A673 (cell line): ENCODE measurements at places on chromosomes 4 and X. TPM values are rescaled to one million over a fixed set of nuclear protein-coding genes. Genes with fewer than 3 reads are reported as not detected.

- DNase-seq: no peak
These were observed 21.2 kb downstream of the USP53 start for GRCh38 chr4:119233750-119234149.

DNA sequence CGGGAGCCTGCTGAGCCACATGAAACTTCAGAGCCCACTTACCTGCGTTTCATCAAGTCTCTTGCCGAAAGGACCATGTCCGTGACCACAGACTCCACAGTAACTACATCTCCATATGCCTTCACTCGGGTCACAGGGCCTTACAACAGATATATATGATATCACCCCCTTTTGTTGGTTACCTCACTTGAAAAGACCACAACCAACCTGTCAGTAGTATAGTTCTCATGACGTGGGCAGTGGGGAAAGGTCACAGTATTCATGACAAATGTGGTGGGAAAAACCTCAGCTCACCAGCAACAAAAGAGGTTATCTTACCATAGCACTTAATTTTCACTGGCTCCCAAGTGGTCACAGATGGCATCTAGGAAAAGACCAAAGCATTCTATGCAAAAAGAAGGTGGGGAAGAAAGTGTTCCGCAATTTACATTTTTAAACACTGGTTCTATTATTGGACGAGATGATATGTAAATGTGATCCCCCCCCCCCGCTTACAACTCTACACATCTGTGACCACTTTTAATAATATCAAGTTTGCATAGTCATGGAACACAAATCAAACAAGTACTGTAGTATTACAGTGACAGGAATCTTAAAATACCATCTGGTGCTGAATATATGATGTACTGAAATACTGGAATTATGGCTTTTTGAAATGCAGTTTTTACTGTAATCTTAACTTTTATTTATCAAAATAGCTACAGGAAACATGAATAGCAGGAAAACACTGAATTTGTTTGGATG lies 129.9 kb downstream of the TET2 start:
- no peak for DNase-seq

The KIAA1210 gene
- not detected in 2 replicates for total RNA-seq

DNA sequence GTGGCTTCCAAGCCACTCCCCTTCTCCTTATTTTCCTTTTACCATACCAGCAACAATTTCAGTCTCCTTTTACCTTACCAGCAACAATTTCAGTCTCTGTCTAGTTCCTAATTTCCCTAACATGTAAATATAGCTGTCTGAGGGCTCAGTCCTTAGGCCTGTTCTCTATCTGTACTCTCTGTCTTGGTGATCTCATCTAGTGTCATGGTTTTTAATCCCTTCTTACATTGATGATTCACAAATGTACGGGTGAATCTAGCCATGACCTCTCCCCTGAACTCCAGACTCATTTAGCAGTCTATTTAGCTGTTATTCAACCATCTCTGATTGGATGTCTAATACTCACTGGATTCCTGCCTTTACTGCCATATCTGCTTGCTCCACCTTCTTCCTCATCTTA lies 7.2 kb downstream of the IL15 start:
- no peak for DNase-seq

DNA sequence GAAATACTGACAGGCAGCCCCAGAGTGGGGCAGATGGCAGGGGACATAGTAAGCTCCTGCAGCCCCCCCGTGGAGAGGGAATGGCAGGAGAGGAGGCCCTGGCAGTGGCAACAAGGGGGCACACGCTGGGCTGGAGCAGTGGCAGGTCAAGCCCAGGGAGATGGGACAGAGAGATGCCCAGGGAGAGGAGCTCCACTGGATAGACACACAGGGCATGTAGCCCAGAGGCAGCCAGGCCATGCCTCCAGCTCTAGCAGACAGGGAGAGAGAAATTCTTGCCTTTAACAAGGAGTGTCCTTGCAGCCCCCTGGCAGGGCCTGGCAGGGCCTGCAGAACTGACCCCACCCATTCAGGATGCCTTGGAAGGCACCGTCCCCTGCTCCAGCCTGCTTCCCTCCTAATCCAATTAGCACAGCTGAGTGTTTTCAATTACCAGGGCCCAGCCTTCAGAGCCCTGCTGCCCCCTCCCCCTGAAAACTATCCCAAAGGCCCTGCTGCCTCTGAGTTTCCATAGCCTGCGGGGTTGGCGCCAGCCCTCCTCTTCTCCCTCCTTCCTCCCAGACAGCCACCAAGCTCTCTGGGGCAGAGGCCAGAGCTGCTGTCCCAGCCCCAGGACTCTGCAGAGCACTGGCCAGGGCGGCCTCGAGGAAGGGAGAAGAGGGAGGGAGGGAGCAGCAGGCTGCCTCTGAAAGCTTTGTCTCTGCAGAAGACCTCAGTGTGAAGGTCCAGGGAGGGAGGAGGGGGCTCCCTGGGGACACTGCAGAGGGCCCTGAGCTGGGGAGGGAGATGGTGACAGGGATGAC lies 12.5 kb downstream of the L1CAM start:
- no peak for DNase-seq

- no peak for DNase-seq
These were observed 115.6 kb upstream of the NR3C2 start for GRCh38 chr4:148557793-148558192.

The FATE1 gene
- total RNA-seq: 0.45 TPM in 1 of 2 replicates, not detected in the other

The UCHL1 gene
- total RNA-seq: 908 and 959 TPM in 2 replicates

The SH3RF1 gene
- total RNA-seq: 15.3 and 15.4 TPM in 2 replicates

DNA sequence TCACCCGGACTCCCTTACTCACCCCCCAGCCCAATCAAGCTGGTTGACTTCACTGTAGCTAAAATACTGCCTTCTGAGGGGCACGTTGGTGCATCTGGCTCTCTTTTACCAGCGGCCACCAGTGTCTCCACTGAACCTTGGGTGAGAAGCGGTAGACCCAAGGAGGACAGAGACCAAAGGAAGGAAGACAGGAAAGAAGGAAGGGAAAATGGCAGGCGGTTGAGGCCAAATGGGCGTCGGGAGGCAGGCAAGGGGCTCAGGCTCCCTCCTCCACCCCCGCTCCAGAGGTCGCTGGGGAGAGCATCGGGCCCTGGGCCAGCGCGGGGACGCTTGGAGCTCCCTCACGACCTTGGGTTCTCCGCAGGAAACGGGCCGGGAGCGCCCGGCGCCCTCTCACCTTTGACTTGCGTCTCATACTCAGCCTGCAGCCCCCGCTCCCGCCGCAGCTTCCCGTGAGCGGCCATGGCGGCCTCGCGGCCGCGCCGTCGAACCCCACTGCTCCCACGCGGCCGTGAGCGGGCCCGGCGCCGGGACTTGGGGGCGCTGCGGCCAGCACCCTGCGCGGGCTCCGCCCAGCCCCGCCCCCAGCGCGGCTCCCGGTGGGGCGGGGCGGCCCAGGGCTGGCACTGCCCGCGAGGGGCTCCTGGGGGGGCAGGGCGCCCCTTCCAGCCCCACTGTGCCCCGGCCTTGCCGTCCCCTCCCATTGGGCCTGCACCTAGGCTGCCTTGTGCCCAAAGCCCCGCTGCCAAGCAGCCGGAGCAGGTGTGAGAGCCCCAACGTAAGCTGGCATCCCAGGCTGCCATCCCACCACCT lies at the start of gene ARHGAP4:
Gene ARHGAP4 (minus strand): TSS at position 526 of the 813 bp plus-strand sequence. CDS start 62 bp downstream, at position 464.
- DNase-seq: no peak

DNA sequence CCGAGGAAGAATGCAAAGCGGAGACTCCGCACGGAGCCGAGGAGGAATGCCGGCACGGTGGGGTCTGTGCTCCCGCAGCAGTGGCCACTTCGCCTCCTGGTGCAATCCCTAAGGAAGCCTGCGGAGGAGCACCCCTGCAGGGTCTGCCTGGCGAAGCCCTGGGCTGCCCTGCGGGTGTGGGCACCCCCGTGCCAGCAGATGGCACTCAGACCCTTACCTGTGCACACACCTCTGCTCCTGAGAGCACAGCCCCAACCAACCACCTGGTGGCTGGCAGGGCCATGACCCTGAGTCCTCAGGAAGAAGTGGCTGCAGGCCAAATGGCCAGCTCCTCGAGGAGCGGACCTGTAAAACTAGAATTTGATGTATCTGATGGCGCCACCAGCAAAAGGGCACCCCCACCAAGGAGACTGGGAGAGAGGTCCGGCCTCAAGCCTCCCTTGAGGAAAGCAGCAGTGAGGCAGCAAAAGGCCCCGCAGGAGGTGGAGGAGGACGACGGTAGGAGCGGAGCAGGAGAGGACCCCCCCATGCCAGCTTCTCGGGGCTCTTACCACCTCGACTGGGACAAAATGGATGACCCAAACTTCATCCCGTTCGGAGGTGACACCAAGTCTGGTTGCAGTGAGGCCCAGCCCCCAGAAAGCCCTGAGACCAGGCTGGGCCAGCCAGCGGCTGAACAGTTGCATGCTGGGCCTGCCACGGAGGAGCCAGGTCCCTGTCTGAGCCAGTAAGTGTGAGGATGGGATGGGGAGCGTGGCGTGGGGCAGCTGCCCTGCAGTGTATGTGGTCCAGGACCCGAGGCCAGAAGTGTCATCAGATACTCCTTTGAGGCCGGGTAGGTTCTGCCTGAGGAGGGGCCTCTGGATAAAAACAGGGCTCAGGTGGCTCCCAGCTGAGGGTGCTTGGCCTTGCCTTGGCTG lies 7.0 kb downstream of the TACC3 start:
- DNase-seq: no peak

DNA sequence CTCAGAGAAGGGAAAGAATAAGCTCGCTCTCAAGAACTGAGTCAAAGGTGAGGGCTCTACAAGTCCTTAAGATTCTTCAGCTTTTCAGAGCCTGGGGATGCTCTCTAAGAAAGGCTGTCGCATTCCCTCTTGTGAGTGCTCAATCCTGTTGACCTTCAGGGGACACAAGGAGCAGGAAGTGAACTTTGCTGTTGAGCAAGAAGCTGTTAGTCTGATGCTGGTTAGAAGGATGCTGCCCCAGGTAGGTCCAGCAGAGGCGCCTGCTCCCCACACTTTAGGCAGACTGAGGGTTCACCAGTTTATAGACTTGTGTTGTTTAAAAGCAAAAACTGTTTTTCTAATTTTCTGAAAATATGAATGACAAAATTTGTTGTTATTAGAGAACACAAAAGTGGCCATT lies 125.4 kb upstream of the SPOCK3 start:
- DNase-seq: no peak

- DNase-seq: peak; percentile 36
These were observed at the start of gene EREG for GRCh38 chr4:74364652-74365491. Gene EREG, plus strand, starts transcription at chr4:74365145. Its CDS starts 164 bp downstream, at chr4:74365309.

- no peak for DNase-seq
These were observed 20.1 kb downstream of the IGFBP7 start for GRCh38 chr4:57090079-57090478.

GRCh38 chr4:68074397-68074796 lies 55.3 kb downstream of the TMPRSS11F start:
- DNase-seq: no peak
